ENCODE measurements at places on chromosomes 6 and 20.

GRCh38 chr6:35091346-35092083 is 49.6 kb downstream of the TCP11 start:
- DNase-seq: no peak

- no peak for DNase-seq
These were observed 43.4 kb downstream of the QKI start for GRCh38 chr6:163457637-163458561.

DNA sequence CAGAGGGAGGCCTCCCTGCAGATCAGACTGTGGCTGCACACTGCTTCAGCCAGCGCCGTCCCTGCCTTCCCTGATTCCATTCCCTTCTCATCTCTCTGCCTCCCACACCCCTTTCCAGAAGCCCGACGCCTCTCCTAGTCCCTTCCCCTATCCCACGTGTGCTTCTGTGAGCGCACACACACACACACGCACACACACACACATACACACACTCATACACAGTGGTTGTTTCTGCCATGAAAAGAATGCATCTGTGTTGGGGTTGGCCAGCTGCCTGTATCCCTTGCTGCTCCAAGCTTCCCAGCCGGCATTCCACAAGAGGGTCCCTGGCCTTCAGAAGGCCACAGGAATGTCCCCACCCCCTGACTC is 51.7 kb downstream of the MOCS1 start:
- no peak for DNase-seq

DNA sequence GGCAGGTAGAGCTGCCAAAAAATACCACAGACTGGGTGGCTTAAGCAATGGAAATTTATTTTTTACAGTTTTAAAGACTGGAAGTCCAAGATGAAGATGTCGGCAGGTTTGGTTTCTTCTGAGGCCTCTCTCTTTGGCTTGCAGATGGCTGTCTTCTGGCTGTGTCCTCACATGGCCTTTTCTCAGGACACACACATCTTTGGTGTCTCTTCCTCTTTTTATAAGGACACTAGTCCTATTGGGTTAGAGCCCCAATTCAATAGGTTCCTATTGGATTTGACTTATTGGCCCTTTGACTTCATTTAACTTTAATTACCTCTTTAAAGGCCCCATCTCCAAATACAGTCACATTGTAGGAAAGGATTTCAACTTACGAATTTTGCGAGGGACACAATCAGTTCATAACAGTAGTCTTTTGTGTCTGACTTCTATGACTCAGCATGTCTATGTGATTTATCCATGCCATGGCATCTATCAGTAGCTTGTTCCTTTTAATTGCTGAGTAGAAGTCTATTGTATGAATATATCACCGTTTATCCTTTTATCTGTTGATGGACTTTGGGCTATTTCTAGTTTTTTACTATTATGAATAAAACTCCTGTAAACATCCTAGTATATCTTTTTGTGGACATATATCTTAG is 11.0 kb upstream of the TCP11 start:
- DNase-seq: no peak

GRCh38 chr6:20417819-20418218 is 16.1 kb downstream of the E2F3 start:
- no peak for DNase-seq

DNA sequence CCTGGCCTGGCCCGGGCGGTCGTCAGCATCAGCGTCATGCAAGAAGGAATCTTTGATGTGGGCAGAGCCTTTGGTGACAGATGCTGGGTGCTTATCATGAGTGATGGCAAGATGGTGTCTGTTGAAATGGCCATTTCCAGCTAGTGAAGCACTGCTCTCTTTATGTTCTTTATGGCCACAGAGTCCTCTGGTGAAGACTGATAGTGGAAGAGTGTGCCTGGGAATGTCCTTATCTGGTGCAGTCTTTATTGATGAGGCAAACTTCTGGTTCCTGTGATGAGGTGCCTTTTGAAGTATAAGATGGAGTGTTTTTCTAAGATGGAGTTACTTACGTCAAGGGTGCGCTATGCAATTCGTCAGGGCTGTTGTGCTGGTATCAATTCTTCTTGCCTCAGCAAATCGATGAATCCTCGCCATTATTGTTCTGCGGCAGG is 22.6 kb upstream of the CCR6 start:
- DNase-seq: no peak

- DNase-seq: no peak
These were observed 353.3 kb downstream of the ZFAND3 start for GRCh38 chr6:38172739-38173410.

DNA sequence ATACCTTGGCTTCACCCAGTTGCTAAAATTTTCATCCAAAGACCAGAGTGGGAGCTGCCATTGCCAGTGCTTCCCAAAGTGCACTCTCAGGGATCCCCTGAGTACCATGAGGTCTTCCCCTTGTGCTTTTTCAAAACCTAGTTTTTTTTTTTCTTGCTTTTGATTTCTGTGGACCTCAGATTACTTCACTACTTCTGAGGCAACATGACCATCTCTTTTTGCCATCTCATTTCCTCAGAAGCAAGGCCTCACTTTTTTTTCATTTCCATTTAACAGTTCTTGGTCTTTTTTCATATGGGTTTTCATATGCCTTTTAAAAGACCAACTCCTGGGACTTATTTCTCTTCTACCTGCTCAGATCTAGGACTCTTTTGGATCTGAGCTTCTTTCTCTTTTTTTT is 64.1 kb upstream of the MMS22L start:
- no peak for DNase-seq

GRCh38 chr6:43011207-43011606 is 2.5 kb downstream of the MEA1 start:
- DNase-seq: no peak

Data from vagina (tissue), 2 donors.